DMS 273 treated with DMSO at 0.1 percent for 48 hours (cell line): ENCODE measurements at places on chromosomes 11 and 22.

DNA sequence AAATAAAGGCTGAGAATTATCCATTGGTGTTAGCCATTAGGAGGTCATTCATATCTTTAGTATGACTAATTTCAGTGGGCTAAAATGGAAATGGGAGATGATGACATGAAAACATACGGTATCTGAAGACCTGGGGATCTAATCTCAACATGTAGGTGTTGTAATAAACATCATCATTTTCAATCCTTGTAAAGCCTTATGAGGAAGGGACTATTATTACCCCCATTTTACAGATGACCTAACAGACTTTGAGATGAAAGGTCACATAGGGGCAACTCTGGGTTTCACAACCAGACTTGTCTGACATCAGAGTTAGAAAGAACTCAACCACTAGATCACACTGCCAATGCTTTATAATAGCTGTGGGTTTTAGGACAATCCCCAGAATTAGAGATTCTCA, 34.8 kb upstream of the TMEM135 start:
- DNase-seq = no peak

- DNase-seq = no peak
These were observed 65.1 kb upstream of the LRRC55 start for GRCh38 chr11:57116654-57117053.

- no peak for DNase-seq
These were observed 113.5 kb downstream of the NTM start for GRCh38 chr11:131483877-131484276.

- DNase-seq = peak; percentile 13
These were observed 146.2 kb upstream of the RASSF10 start for GRCh38 chr11:12862696-12863469.

GRCh38 chr11:75968021-75968625, 153.1 kb downstream of the UVRAG start:
- DNase-seq = no peak

DNA sequence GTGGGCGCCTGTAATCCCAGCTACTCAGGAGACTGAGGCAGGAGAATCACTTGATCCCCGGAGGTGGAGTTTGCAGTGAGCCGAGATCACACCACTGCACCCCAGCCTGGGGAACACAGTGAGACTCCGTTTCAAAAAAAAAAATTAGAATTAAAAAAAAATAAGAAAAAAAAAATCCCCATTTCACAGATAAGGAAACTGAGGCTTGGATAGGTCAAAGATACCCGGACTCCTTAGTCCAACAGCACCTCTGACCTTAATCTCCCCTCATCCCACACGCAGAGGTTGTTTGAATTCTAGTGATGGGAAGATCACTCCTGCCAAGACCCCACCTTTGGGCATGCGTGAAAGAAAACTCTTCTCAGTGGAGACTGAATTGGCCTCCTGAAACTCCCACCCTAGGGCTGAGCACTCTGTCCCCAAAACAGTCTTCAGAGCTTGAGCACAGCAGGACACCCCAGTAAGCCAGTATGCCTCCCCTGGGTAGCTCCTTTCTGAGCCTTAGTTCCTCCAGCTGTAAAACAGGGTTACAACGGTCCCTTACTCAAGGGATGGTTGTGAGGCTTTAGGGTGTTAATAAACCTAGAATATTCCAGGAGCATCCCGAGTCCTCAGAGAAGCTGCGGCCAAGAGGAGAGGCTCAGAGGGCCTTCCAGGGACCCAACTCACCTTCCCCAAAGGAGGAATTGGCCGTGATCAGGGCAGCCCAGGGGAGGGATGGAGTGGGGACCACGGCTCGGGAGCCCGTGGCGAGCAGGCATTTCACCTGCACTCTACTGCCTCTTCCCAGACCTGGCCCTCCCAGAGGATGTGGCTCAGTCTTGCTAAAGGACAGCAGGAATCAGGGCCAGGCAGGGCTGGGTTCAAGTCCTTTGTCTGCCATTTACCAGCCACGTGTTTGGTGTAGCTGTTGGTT, 73.3 kb downstream of the NFAM1 start:
- DNase-seq = no peak

GRCh38 chr11:126265811-126266210, 2.9 kb downstream of the SRPRA start:
- no peak for DNase-seq

DNA sequence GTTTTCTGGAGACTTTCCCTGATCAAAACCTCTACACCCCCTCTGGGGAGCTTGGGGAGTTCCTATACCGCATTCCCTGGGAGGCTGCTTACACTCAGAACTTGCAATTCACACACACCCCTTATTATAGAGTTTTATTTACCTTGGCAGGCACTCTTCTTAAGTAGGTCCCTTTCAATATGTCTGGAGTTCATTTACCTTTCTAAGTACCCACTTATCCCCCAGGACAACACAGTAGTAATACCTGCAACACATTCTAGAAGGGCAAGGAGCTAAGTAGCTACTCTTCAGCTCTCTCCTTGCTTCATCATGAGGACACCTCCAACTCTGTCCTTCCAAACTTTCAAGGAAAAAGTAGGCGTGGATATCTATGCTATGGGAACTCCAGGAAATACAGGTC, 127.8 kb upstream of the ANO3 start:
- DNase-seq = no peak

GRCh38 chr22:32348031-32348611, 9.5 kb upstream of the RFPL3 start:
- DNase-seq = no peak

DNA sequence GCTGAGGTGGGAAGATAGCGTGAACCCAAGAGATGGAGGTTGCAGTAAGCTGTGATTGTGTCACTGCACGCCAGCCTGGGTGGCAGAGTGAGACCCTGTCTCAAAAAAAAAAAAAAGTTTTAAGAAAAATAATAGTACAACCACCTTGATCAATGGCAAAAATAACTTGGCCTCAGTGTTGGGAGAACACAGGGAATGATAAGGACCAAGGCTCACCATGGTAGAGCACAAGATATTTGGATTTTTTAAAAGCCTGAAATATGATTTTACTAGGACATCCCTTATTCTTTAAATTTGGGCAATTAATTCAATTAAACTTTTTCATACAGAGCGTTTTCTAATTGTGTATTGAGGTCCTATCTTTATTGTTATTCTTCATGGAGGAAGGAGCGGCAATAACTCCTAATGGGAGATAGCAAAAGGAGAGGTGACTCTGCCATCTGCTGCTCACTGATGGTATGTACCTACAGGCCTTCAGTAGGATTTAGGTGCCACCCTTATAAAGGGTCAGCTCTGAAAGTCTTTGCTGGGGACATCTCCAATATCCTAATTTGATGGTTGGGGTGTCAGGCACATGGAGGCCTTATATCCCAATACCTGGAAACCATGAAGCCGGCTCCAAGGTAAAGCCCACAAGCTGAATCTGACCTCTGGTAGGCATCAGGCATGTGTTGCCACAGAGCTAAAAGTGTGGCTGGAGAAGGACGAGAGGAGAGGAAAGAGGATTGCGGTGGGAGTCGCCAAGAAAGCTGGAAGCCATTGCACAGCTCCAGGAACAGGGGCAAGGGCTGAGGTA, 21.9 kb upstream of the POLD3 start:
- DNase-seq = peak; percentile 6

DNA sequence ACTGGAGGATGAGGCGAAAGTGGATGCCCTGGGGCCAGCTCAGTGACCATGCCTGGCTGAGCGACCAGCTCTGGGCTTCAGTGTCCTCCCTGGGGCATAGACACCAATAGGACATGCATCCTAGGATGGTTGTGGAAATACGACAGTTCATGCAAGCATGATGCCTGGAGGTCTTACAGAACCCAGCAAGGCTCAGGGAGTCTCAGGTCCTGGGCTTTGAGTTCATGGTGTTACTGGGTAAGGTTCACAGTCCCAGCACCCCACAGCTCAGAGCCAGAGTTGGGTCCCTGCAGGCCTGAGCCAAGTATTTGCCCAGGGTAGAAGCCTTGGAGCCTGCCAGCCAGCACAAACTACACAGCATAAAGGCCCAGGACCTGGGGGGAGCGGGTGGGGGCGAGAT, 4.2 kb upstream of the SUSD2 start:
- DNase-seq = no peak

DNA sequence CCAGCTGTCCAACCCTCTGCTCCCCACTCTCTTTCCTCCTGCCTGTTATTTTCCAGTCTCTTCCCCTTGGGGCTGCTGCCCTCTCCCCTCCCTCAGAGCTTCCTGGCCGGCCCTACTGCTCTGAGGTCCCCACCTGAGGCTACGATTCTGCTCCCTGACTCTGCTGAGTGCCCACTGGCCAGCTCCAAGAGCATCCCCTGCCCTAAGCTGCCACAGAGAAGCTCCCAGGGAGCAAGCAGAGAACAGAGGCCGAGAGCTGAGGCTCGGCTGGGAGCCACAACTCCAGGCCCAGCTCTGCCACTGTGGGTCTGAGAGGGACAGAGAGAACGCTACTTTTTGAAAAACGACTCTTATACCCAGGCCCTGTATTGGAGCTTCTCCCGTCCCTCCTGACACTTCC, 61.1 kb downstream of the CHRDL2 start:
- no peak for DNase-seq

GRCh38 chr22:50569896-50570535, 7.3 kb upstream of the SYCE3 start:
- no peak for DNase-seq

DNA sequence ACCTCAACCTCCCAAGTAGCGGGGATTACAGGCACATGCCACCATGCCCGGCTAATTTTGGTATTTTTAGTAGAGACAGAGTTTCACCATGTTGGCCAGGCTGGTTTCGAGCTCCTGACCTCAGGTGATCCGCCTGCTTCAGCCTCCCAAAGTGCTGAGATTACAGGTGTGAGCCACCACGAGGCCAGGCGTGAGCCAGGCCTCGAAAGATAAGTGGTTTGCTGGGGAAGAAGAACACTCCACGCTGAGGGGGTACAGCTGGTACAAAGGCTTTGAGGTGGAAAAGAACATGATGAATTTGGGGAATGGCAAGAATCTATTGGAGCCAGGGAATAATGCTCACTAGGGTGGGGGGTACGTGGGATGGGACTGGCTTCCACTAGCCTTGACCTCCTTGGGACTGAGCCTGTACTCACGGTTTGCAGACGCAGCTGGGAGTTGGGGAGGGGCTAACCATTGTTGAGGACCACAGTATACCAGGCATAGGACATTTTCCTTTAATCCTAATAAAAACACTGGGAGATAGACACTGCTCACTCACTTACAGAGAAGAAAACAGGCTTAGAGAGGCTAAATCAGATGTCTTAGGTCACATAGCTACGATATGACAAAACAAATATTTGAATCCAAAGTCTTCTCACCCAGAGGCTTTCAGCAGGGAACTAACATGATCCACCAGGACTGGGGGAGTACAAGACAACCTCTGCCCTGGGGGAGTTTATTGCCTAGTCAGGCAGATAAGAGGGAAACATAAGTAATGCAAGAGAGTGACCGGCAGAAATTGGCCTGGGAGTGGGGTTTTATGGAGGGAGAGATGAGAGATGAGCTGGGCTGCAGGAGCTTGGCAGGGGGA, 4.9 kb downstream of the SLCO2B1 start:
- no peak for DNase-seq

DNA sequence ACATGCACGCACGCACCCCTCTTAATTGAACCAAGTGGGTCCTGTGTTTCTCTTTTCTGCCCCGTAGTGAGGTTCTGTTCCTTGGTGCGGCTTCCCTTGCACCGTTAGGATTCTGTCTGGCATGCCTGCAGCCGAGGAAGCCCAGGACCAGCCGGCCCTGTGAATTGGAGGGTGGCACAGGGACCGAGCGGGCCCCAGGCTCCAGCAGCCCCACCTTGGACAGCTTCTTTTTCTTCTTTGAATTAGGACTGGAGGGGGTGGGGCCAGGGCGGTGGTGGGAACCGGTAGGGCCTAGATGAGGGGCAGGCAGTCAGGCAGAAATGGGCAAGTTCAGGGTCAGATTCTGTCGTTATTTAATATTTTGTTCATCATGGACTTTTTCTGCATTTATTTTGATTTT, 94.7 kb downstream of the MPPED1 start:
- no peak for DNase-seq

- no peak for DNase-seq
These were observed 9.7 kb upstream of the STK33 start for GRCh38 chr11:8603696-8604077.
